ENCODE measurements at places on chromosomes 2 and 18.

GRCh38 chr2:14363137-14363536 lies 269.4 kb upstream of the LRATD1 start:
- no peak for DNase-seq

GRCh38 chr18:4108016-4108415 lies 347.1 kb downstream of the DLGAP1 start:
- no peak for DNase-seq

- no peak for DNase-seq
Observed at GRCh38 chr2:220469201-220469600, 841.8 kb downstream of the SLC4A3 start.

GRCh38 chr18:46688853-46689525 lies 32.0 kb upstream of the LOXHD1 start:
- no peak for DNase-seq

DNA sequence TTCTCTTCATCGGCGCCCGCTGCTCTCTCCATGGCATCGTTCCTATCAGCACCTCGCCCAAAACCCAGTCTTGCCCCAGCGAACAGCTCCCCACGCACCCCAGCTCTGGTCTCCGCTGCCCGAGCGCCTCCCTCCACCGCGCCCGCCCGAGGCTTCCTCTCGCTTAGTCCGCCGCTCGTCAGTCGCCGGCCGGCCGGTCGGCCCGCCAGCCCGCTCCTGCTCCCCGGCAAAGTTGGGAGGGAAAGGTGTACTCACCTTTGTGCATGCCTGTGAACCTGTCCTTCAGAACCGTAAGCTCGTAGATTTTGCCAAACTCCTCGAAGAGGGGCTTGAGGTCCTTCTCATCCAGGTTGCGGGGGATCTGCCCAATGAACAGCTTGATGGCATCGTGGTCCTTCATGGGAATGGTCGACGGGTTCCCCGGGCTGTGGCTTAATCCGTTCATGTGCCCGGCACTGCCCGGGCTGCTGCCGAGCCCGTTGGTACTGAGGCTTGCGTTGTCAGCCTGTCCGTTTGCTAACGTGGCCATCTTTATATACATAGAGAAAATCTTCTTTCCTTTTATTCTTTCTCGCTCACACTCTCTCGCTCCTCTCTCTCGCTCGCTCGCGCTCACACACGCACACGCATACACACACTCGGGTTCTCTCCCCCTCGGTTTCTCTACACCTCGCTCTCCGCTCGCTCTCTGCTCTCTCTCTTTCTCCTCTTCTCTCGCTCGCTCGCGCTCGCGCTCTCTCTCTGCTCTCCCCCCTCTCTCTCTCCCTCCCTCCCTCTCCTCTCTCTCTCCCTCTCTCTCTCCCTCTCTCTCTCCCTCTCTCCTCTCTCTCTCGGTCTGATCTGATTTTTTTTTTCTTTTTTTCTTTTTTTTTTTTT lies at the start of gene CELF4:
CELF4 (minus strand) TSS at position 698 of the 876 bp plus-strand sequence.
- DNase-seq = no peak
